AG08396 (cell line): ENCODE measurements at places on chromosomes 4 and X.

DNA sequence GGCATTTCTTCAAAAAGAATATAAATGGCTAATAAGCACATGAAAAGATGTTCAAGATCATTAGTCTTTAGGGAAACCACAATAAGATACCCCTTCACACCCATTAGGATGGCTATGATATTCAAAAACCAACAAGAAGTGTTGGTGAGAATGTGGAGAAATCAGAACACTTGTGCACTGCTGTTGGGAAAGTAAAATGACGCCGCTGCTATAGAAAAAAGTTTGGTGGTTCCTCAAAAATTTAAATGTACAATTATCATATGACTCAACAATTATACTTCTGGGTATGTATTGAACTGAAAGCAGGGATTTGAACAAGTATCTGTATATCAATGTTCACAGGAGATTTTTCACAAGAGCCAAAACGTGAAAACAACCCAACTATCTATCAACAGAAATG lies 29.4 kb upstream of the NEUROG2 start:
- no peak for DNase-seq

GRCh38 chr4:89535251-89535650 lies 227.7 kb upstream of the GPRIN3 start:
- no peak for DNase-seq

DNA sequence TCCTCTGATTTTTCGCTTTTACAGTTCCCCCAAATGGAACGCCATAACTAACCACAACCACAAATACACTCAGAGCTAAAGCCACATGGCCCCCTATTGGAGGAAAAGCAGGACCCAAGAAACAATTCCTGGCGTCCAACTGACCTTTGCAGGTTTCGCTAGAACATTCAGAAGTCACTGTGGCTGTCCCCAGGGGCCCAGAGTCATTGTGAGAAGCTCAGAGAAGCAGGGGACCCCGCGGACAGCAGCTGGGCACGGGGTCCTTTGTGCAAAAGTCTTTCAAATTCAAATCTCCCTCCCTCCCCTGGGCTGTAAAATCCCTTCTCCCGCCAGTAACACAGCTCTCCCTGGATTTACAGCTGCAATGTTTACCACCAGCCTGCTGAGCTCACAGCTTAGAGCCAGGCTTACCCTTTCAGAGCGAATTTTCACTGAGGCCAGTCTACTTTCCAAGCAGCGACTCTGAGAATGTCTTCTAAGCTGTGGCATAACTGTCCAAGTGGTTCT lies 214.8 kb downstream of the CRLF2 start:
- no peak for DNase-seq

DNA sequence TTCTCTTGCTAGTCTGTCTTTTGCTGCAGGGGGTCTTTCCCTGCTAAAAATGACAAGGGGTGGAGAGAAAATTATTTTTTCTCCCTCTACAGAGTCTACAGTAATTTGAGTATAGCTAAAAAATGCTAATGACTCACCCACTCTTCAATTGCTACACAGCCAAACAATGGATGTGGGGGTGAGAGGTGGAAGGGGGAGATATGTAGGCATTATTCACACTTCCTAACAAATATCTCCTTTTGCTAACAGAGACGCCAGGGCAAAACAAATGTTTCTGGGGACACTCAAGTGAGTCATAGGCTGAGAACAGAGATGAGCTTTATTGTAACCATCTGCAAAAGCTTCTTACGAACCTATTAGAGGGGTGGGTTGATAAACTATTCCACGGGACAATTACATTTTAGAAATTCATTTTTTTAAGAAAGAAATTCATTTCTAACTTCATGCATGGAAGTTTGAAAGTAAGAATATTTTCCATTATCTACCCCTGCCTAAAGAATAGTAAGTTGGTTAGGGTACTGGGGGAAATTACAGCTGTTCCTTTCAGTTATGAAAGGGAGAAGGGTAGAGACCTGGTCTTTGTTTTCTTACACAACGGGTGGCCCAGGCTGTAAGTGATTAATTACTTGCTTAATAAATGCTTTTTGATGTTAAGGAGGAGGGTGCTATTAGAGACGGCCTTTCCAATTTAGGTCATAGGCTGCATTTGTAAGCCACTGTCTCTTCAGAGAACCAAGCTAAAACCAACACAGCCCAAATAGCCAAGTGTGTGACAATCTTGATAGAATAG lies 12.8 kb downstream of the SCD5 start:
- DNase-seq: peak; percentile 33

GRCh38 chr4:2470791-2471190 lies 1.9 kb downstream of the RNF4 start:
- no peak for DNase-seq

DNA sequence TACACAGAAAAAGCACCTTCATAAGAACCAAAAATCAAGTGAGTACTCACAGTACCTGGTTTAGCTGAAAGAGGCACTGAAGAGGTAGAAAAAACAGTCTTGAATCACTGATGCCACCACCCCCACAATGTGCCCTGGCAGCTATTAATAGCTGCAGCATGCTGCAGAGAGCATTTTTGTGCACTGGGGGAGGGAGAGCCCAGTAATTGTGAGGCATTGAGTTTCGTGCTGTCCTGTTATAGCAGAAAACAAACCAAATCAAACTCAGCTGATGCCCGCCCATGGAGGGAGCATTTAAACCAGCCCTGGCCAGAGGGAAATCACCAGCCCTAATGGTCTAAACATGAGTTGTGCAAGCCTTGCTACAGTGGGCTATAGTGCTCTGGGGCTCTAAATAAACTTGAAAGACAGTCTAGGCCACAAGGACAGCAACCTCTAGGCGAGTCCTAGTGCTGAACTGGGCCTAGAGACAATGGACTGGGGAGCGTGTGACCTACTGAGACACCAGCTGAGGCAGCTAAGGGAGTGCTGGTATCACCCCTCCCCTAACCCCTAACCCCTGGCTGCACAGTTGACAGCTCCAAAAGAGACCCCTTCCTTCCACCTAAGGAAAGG lies 106.3 kb upstream of the TMLHE start:
- DNase-seq: no peak

GRCh38 chr4:66949419-66949818 lies 595.9 kb downstream of the CENPC start:
- DNase-seq: no peak

DNA sequence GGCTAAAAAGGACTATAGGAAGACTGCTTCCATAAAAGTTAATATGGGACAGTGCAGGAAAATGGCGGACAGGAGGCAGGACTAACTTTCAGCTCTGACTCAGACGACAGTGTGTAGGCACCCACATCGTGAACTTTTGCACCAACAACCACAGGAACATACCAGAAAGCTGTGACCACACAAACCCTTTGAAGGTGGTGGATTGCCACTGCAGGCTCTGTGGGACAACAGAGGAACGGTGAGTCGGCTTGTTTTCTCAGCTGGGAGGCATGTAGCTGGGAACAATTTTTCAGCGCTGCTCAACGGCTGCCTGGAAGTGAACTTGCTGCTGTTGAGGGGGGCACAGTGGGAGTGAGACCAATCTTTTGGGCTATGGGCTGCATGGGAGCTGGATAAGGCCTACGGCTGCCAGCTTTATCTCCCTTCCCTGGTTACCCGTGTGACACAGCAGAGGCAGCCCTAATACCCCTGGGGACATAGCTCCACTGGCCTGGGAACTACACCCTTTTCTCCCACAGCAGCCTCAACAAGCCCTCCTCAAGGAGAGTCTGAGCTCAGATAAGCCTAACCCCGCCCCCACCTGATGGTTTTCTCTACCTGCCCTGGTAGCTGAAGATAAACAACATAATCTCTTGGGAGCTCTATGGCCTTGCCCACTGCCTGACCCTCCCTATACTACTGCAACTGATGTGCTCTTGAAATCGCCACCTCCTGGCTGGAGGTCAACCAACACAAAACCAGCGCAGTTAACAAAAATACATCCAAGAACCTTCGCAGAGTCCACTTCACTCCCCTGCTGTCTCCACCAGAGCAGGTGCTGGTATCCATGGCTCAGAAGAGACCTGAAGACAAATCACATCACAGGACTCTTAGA lies 1537.0 kb downstream of the C4orf33 start:
- DNase-seq: no peak

DNA sequence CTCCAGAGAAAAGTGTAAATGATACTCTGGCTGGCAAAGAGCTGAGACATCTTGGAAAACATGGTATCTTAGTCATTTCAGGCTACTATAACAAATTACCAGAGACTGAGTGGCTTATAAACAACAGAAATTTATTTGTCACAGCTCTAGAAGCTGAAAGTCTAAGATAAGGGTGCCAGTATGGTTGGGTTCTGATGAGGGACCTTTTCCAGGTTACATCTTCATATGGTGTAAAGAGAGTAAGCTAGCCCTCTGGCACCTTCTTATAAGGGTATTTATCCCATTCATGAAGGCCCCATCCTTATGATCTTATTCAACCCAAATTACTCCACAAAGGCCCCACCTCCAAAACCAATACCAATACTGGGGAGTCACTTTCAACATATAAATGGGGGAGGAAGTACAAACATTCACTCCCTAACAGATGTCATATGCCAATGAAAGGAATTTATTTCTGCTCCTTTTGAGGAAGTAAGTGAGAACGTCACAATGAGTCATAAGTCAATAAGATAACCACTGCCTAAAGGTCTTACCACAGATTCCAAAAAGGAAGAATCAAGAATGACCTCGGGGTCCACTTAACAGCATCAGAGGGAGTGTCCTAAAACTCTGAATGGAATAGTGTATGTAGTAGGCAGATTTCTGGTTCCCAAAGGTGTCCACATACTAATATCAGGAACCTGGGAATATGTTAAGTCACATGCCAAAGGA lies 246.6 kb downstream of the OPHN1 start:
- DNase-seq: no peak

GRCh38 chrX:100379388-100379986 lies 30.6 kb downstream of the PCDH19 start:
- peak; percentile 10 for DNase-seq

- DNase-seq: no peak
Observed at GRCh38 chr4:150012851-150013360, 65.3 kb upstream of the DCLK2 start.

GRCh38 chrX:131577413-131577812 lies 33.5 kb downstream of the OR13H1 start:
- no peak for DNase-seq

DNA sequence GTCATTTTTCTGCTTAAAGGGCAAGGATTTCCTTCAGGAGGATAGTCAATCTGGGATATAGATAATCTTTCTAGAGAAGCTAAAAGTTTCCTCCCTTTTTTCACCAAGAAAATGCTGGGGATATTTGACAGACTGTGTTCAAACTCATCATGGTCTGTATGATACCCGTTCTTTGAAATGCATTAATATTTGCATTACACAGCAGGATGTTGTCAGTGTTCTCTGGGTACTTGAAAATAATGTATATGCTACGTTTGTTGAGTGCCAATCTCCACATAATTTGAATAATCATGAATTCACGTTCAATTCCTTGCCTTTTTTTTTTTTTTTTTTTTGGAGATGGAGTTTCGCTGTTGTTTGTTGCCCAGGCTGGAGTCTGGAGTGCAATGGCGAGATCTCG lies 18.0 kb upstream of the BMPR1B start:
- DNase-seq: no peak

DNA sequence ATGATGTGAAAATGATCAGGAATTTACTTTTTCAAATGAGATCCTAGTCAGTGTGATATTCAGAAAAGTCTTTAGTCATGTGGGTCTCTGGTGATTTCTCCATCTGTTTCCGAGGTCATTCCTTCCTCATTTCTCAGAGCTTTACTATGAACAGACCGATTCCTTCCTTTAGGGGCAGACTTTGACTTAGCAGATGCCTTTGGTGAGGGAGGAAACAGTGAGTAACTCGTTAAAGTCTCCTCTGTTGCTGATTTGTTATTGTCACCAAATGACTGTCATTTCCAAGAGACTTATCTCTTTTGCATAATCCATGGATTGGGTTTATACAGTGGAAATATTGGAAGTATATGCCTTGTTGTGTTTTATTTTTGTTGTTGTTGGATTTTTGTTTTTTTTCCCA lies 76.2 kb upstream of the CD99 start:
- peak; percentile 74 for DNase-seq

- no peak for DNase-seq
Observed at GRCh38 chrX:127708155-127708554, 344.0 kb downstream of the ACTRT1 start.

GRCh38 chrX:153310901-153311300 lies 10.7 kb downstream of the PNMA6F start:
- no peak for DNase-seq

DNA sequence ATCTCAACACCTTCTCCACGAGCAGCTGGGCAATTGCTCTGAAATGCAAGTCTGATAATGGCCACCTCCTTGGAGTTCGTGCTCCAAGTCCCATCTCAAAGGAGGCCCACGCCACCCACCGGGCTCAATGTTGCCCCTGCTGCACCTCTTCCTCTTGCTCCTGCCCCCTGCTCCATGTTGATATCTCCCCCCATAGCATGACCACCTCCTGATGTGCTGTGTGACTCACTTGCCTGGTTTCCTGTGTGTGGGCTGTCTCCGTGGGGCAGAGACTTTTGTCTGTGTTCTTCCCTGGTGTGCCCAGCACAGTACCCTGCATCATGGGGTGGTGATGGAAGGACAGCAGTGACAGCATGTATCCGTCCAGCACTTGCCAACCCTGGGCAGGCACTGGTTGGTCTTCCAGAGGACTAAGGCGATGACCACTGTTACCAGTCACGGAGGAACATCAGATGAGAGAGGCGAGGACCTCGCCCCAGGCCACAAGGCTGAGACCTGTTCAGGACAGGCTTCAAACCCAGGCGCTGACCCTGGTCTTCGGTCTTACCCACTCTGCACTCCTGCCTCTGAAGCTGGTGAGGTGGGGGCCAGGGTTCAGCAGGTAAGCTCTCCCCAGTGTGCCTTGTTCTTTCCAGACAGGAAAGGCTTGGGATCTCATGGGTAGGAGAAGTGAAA lies 104.6 kb upstream of the LRPAP1 start:
- DNase-seq: no peak

DNA sequence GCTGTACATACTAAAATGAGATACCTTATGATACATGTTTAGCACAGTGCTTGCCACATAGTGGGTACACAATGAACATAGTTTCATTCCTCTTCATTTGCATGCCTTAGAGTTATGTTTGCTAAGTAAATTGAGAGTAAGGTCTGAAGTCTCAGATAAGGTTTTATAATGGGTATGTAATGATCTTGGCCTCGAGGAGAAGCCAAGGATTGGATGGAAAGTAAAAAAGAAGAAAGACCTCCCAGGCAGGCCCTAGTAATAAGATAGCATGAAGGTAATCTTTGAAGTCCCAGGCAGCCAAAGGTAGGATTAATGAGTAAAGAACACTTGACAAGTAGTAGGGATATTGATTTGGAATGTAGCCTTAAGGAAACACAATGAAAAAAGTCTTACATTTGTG lies 55.8 kb upstream of the TSPAN7 start:
- DNase-seq: no peak

GRCh38 chr4:17094876-17095210 lies 196.4 kb upstream of the LDB2 start:
- no peak for DNase-seq

GRCh38 chr4:144351306-144351705 lies 210.8 kb upstream of the GYPA start:
- no peak for DNase-seq
